ENCODE measurements at places on chromosomes 12 and 14.

DNA sequence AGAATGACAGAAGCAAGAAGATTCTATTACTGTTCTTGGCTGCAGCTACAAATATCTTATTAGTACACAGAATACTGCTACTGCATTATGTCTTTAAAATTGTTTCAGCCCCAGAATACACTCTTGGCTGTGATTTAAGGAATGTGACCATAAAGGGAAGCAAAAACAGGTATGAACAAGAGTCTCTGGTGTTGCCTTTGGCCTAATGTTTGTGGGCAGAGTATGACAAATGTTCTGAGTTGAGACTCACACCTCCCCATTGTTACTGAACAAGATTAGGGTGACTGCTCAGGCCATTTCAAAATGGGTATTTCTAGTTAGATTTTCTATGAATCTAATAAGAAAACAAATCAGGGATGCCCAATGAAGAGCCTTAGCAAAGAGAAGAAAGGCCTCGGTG lies 28.5 kb downstream of the TTC6 start:
- no peak for DNase-seq

DNA sequence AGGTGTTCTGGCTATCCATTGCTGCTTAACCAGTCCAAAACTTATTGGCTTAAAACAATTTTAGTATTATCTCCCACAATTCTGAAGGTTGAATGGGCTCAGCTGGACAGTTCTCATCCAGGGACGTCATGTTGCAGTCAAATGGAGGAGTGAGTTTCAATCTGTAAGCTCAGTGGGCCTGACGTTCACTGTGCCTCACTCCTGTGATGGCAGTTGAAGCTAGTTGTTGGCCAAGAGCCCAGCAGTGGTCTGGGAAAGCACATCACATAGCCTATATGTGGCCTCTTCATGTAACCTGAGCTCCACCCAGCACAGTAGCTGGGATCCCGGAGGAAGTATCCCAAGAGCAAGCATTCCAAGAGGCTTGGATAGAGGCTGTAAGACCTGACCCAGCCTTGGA lies 40.6 kb upstream of the CDKN3 start:
- no peak for DNase-seq

GRCh38 chr12:105064564-105065178 lies 19.6 kb downstream of the ALDH1L2 start:
- no peak for DNase-seq

DNA sequence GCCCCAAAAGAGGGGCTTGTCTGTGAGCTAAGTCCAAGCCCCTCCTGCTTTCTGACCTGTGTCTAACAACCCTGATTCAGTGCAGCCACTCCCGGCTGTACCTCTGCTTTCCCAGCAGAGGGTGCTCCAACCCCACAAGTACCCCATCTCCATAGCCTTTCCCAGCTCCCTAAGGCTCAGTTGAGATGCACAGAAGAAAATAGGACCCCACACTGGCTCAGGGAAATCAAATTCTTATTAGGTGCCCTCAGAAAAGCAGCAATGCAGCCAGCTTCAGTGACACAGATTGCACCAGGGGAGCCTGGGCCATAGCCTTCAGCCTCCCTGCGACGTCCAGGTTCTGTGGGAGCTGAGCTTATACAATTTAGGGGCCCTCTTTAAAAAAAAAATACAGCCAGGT lies 49.9 kb downstream of the LRRC74A start:
- no peak for DNase-seq

DNA sequence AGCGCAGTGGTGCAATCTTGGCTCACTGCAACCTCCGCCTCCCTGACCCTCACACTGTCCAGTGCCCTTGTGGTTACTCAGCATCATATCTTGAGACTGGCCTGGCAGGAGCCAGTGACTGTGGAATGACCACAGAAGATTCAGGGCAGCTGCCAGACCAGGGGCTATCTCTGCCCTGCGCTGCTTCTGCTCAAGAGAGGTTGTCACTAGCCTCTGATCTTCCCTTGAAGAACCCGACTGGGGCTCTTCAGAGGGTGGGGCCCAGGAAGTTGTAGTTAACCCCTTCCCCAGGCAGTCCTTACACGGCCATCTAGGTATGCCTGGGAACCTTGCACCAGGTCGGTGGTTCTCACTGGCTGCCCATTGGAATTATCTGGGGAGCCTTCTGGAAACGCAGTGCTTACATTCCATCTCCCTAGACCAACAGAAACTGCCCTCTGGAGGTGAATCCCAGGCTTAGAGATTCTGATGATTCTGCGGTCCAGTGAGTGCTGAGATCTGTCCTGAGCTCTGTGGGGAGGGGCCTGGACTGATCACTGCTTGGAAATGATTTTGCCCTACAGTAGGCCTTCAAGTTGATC lies 41.4 kb downstream of the PLEKHG3 start:
- DNase-seq, result no peak

- DNase-seq, result no peak
Observed at GRCh38 chr14:32367516-32367915, 38.4 kb downstream of the AKAP6 start.

GRCh38 chr12:72535212-72535990 lies 263.2 kb downstream of the TRHDE start:
- DNase-seq, result no peak

DNA sequence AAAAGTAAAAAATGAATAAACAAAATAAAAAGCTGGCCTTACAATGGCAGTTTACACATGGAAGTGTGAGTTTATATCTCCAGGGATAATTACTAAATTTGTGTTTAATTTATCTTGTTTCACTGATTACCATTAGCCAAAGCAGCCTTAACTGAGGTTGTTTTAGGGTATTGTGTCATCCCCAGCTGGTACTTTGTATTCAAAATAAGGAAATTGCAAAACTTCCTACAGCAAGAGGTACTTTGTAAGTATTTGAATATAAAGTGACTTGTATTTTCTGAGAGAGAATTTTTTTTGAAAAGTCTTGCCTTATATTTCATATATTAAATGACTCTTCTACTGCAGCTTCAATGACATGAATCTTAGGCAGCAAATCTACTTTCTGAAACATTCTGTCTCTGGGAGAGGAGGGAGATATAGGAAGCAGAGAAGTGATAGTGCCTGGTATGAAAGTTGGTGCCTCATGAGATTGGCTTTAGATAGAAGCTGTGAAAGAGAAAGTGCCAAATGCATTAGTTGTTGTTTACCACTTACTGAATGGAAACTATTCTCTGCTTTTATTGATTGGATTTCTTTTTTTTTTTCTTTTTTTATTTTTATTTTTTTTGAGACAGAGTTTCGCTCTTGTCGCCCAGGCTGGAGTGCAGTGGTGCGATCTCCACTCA lies 6.7 kb downstream of the FNTB start:
- no peak for DNase-seq

GRCh38 chr14:55122440-55122986 lies 6.5 kb upstream of the LGALS3 start:
- no peak for DNase-seq

DNA sequence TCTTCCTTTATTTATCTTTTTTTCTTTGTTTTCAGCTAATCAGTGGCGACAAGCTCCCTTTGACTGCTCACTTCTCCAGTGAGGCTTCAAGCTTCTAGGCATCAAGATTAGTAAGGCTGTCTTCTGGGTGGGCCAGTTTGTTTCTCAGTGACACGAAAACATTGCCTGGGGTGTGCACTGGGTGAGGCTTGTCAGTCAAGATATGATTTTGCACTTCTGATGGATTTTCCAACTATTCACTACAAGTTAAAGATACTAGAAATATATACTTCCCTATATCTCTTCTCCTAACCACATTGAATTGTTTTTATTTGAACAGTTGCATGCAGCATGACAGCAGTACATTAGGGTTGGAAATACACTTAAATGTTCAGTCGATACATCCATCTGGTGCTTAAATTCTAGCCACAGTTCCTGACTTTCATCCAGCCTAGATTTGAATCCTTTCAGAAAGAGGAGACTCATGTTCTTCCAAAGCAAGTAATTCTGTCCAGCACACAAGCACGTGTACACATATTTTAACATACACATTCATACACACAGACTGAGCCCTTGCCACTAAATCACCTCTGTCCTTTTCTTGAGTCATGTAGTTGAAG lies 275.6 kb upstream of the NOVA1 start:
- no peak for DNase-seq

- DNase-seq, result no peak
Observed at GRCh38 chr14:87745507-87746118, 247.4 kb downstream of the GALC start.

- no peak for DNase-seq
Observed at GRCh38 chr14:70000601-70001000, 121.4 kb downstream of the SMOC1 start.

- no peak for DNase-seq
Observed at GRCh38 chr12:83700838-83701237, 1014.1 kb downstream of the TMTC2 start.

- no peak for DNase-seq
Observed at GRCh38 chr12:49109641-49110463, 795 bp downstream of the LMBR1L start.

GRCh38 chr12:14810953-14811483 lies 3.0 kb downstream of the SMCO3 start:
- DNase-seq, result no peak

DNA sequence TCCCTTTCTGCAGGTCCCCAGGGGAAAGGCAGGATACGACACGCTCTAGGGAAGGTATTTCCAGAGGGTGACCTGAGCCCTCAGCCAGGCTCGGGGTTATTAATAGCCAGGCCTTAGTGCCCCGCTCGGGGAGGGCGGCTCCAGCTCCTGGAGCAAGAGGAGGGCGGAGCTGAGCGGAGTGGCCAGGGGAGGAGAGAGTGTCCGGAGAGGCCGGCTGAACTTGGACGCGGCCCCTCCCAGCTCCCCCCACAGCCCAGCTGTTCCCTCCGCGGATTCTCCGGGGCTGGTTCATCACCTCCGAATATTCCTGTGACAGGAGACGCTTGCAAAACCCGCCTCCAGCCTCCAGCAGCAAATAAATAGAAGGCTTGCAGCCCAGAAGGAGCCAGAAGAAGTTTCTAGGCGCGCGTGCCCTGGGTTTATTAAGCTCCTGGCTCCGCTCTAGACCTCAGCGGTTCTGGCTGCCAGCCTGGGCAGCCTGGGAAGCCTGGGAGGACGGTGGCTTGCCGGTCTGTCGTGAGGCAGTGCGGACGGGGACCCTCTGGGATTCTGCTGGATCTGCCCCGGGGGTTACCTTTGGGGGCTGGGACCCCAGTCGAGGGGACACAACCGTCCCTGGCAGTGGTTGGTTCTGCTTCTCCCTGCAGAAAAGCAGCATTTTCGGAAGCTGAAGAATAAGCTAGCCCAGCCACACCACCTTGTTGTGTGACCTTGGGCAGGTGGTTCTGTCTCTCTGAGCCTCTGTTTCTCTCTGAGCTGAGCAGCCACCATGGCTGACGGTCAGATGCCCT lies at the start of gene HSPB8:
Gene HSPB8, plus strand, starts transcription at position 388 of the 791 bp plus-strand sequence. Its CDS starts 382 bp downstream, at position 770.
- DNase-seq, result no peak

DNA sequence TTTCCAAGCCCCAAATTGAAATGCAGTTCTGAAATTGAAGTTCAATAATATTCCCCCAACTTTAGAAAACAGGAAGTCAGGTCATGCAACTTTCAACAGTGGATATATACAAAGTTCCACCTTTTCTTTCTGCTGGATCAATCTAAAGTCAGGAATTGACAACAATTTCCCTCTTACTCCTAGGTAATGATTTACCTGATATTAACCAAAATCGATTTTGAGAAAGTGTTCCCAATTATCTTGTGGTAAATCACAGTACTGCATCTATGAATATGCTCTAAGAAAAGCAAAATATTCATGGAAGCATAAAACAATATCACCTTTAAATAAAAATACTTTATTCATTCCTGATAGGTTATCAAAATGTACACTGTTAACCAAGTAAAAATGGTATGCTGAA lies 28.4 kb downstream of the BDKRB1 start:
- no peak for DNase-seq

DNA sequence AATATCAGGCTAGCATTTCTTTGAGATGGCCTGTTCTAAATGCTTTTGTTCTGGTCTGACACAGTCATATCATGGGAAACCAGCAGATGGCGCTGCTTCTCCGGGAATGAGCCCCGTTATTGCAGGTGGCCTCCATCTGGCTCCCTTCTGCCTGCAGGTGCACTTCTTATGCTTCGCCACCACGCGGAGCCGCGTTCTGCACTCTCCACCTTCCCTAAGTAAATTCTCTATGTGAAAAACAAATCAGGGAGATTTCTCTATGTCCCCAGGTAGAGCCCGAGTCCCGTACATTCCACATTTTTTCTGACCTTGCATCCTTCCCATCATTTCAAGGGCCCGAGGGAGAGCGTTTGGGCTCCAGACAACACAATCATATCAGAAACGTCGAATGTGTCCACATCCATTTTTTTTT lies 26.2 kb downstream of the GLRX5 start:
- DNase-seq, result peak; percentile 74

GRCh38 chr12:27355979-27356378 lies 23.3 kb downstream of the BMAL2 start:
- no peak for DNase-seq

DNA sequence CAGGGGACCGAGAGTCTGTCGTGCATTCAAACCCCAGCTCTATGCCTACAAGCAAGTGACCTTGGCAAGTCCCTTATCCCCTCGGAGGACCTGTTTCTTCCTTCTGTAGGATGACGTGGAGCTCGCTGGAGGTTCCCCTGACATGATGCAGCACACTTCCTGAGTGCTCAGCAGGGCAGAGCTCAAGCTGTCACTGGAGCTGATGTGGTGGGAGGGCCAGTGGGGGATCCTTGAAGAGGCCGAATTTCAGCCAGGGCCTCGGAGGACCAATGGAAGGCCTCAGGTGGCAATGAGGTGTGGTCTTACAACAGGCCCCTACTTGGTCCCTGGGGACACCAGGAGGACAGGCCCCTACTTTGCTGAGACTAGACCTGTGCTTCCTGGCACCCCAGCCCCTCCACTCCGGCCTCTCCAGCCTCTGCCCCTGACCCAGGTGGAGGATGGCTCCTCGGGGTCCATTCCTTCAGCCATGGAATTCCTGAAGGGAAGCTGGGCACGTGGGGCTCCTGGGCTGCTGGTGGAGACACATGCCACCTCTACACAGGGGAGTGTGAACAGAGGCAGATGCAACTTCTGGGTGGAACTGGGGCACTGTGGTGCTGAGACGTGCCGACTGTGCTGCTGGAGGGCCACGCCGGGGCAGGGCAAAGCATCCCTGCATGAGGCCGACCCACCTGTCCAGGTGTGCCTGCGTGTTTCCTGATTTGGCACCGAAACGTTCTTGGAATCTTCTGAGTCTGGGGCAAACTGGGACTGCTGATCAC lies 18.7 kb upstream of the KIF26A start:
- DNase-seq, result no peak

DNA sequence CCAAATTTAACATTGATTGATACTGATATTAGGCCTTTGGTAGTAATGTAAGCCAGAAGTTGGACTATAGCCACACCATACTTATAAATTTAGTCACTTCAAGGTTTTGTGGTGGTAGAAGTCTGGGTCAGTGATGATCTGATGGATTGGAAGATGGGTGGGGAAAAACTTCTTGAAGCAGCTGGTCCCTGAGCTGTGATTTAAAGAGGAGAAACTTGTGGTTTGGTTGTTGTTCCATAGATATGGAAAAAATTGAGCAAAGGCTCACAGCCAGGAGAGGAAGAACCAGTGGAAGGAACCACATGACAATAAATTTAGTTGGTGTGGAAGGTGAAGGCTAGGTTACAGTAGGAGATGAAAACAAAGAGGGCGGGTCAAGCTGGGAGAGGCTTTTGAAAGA lies 26.1 kb downstream of the PTHLH start:
- DNase-seq, result no peak

- peak; percentile 43 for DNase-seq
Observed at GRCh38 chr14:105487449-105487985, 831 bp downstream of the CRIP1 start.
